ENCODE measurements at places on chromosomes 6 and 20.

GRCh38 chr6:159279790-159280277 is 110.6 kb downstream of the FNDC1 start:
- DNase-seq: no peak

- DNase-seq: no peak
Observed at GRCh38 chr6:21227486-21227885, 366.1 kb upstream of the SOX4 start.

DNA sequence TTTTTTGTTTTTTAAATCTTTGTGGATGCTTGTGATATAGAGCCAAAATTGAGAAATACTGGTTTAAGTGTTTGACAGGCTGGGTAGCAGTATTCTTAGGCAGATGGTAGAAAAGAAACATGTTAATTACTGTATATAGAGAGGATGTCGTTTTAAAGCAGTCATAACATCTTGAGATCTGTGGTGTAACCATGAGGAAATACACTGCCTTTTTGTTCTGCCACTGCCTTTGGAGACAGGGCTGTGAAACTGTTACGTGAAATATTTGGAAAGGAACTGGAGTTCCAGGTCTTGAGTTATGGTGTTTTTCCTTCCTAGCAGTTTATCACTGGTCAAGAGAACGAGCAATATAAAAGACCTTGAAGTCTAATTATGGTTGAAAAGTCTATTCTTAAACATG is 19.5 kb downstream of the STXBP5 start:
- no peak for DNase-seq

GRCh38 chr6:143732536-143732935 is 54.8 kb downstream of the PHACTR2 start:
- no peak for DNase-seq

DNA sequence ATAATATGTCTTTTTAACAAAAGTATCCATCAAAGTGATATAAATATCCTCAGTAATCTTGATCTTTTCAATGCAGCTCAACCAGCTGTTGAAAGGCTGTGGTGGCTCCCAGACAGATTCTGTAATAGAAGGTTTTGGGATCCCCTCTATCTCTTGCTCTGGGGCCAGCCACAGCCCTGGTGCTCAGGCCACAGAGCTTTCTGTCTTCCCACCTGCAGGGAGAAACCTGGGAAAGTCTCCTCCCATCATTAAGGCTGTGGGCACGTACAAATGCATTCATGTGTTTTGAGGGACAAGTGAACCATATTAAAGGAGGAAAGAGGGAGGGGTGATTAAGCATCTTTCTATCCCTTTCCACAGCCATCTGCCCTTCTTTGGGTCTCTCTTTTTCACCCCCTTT is 183.1 kb downstream of the PRDM13 start:
- DNase-seq: no peak

DNA sequence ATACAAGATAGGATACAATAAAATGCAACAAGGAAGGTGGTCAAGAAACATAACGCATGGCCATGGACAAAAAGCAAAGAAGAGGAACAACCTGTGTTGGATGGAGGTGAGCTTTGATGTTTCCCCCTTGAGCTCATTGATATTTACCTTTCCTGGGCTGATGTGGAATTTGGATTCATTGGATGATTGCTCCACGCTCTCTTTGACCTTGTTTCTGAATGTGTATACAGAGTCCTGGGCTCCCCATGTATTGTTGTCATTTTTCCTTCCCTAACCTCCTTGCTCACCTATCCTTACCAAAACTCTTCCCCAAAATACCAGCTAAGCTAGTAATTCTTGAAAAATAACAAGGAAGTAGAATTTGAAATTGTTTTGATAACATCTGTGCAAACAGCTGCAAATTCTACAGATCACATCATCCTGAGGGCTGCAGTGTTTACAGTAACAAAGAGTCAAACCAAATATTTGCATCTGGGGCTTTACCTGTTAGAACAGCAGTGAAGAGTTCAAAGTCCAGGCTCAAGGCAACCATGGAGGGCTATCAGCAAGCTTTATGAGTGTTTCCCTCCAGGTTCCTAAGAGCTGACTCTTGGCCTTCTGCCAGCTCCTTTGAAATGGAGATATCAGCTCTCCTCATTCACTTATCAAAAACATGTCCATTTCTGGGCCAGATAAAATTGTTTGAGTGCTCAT is 214.3 kb upstream of the MARCKS start:
- DNase-seq: no peak

- no peak for DNase-seq
Observed at GRCh38 chr6:141326925-141327324, 805.8 kb upstream of the GJE1 start.

DNA sequence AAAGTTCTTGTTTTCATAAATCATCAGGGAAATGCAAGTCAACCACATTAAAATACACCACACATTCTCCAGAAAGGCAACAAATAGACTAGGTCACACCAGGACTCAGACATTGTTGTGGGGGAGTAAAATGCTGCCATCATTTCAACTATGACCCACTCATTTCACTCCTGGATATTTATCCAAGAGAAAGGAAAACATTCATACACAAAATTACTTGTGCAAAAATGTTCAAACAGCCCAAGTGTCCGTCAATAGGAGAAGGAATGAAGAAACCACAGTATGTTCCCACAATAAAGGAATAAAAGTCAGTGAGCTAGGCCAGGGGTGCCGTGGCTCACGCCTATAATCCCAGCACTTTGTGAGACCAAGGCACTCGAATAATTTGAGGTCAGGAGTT is 81.5 kb upstream of the QKI start:
- DNase-seq: no peak

DNA sequence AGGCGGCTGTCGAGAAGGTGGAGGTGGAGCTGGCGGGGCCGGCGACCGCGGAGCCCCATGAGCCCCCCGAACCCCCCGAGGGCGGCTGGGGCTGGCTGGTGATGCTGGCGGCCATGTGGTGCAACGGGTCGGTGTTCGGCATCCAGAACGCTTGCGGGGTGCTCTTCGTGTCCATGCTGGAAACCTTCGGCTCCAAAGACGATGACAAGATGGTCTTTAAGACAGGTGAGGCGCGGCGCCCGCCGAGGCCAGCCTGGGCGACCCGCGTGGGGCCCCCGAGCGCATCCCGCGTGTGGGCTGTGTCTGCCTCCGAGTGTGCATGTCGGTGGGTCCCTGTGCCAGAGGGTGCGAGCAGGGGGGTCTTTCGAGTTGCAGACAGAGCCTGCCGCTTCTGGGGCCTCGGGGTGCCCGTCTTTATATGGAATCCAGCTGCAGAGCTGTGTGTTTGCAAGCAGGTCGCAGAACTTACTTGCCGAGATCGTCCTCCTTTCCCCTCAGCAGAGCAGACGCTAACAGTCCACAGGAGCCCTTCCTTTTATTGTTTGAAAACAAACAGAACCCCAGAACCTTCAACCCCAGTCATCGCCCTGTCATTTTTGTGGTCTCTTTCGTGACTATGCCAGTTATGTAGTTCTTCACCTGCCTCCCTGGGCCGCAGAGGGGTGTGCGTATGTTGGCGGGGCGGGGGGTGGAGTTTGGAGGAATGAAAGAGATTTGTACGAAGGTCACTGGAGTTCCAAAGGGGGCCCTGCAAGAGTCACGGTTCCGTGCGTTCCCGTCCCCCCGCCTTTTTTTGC is 766 bp downstream of the SLC16A10 start:
- DNase-seq: no peak

- DNase-seq: no peak
Observed at GRCh38 chr20:1934156-1934555, 38.9 kb downstream of the SIRPA start.

- DNase-seq: no peak
Observed at GRCh38 chr20:4435225-4435624, 286.5 kb upstream of the PRND start.

DNA sequence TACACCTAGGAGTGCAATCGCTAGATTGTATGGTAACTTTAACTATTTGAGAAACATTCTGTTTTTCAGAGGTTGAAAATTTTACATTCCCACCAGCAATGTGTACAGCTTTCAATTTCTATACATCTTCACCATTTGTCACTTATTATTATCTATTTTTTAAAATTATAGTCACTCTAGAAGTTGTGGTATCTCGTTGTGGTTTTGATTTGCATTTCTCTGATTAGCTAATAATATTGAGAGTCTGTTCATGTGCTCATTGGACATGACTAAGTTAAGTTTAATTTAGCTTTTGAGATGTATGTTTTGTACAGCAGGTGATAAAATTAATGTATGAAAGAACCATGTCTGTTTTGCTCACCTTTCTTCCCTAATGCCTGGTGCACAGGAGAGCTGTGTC is 34.8 kb upstream of the PLCB1 start:
- no peak for DNase-seq

- no peak for DNase-seq
Observed at GRCh38 chr6:92485487-92485886, 933.9 kb downstream of the EPHA7 start.

- DNase-seq: no peak
Observed at GRCh38 chr6:159193923-159194322, 24.7 kb downstream of the FNDC1 start.

- no peak for DNase-seq
Observed at GRCh38 chr6:156687789-156688619, 89.2 kb upstream of the ARID1B start.

- DNase-seq: peak; percentile 79
Observed at GRCh38 chr20:63835021-63835858, 4.2 kb upstream of the ZBTB46 start.

- DNase-seq: no peak
Observed at GRCh38 chr6:125432963-125433362, 131.2 kb upstream of the HDDC2 start.

- DNase-seq: no peak
Observed at GRCh38 chr6:140051521-140052512, 677.4 kb upstream of the CITED2 start.
